ENCODE measurements at places on chromosomes 5 and 9. TPM values are rescaled to one million over a fixed set of nuclear protein-coding genes. Genes with fewer than 3 reads are reported as not detected.

Gene ECM2
- 13.5 TPM for total RNA-seq

Gene F2RL2
- 0.28 TPM for total RNA-seq

DNA sequence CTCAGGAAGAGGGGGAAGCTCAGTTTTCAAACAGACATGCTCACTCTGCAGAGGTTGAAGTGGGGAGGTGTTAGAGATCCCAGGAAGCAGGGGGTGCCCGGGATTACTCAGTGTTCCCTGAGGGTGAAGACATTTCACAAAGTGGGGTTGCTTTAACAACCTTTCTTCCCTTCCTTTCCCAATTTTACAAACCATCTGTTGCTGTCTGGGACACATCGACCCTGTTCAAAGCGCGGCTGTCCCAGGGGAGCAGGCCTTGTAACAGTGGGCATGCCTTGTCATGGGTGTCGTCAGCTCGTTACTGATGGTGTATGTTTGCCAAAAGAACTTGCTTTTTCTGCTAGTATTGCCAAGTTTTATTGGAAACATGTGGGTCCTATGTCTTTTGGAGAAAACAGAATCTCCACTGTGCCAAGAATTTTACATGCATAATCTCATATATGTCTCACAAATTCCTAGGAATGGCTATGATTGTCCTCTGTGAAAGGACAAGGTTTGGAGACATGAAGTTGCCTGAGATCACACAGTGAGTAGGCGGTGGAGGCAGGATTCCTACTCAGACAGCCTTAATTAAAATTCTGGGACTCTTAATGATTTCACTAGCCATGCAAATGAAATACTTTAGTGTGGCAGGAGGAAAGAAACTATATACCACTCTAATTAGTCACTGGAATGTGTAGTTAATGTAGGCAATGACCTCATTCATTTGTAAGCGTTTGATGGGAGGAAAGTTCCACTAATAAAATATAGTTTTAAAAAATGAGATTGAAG, 198.9 kb downstream of the NXNL2 start:
- H3K36me3 ChIP-seq, result no peaks in the 10 kb centered on the region
- DNase-seq, result peak; percentile 90
- peaks cover 26% of the 10 kb centered on the region for H3K4me1 ChIP-seq
- no peak overlapping the region for H3K27ac ChIP-seq

DNA sequence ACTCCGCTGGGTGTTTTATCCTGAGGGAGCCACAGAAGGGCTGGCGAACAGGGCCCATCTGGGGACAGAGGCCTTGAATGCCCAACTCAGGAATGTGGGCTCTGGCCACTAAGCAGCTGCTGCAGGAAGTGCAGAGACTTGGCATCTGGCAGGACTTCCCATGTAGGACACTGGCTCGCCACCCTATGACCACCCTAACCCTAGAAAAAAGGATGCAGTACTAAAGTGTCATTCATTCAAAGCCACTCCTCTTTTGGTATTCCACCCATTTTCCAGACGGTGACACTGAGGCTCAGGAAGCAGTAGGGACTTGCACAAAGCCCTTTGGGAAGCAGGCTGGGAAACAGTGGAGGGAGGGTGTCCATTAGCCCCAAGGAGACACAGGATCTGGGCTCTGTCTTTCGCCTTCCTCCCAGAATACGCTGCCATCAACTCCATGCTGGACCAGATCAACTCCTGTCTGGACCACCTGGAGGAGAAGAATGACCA, 3.0 kb downstream of the BBLN start:
- H3K4me1 ChIP-seq, result peaks cover 18% of the 10 kb centered on the region
- peaks cover 48% of the 10 kb centered on the region for H3K36me3 ChIP-seq
- no peak overlapping the region for H3K27ac ChIP-seq
- no peak for DNase-seq
- H3K27me3 ChIP-seq, result no peaks in the 10 kb centered on the region

- no peaks in the 10 kb centered on the region for H3K4me1 ChIP-seq
- H3K36me3 ChIP-seq, result no peaks in the 10 kb centered on the region
- no peak for DNase-seq
- H3K27ac ChIP-seq, result no peak overlapping the region
These were observed 44.0 kb downstream of the ROR2 start for GRCh38 chr9:91905991-91906469.

GRCh38 chr5:100560860-100561259, 25.7 kb downstream of the FAM174A start:
- no peak for DNase-seq
- H3K27ac ChIP-seq, result no peak overlapping the region
- peaks cover 5% of the 10 kb centered on the region for H3K4me1 ChIP-seq

Gene SPATA31E1
- not detected for total RNA-seq

- H3K4me1 ChIP-seq, result peaks cover 11% of the 10 kb centered on the region
- H3K27ac ChIP-seq, result no peak overlapping the region
- H3K4me3 ChIP-seq, result no peak overlapping the region
- H3K27me3 ChIP-seq, result no peaks in the 10 kb centered on the region
These were observed 5.7 kb downstream of the FGFR4 start for GRCh38 chr5:177092178-177093081.

Gene ANGPTL2
- not detected for total RNA-seq

Gene WNK2
- total RNA-seq, result 0.29 TPM

- H3K27me3 ChIP-seq, result peaks cover 57% of the 10 kb centered on the region
- no peaks in the 10 kb centered on the region for H3K36me3 ChIP-seq
- H3K4me1 ChIP-seq, result no peaks in the 10 kb centered on the region
- H3K4me3 ChIP-seq, result no peak overlapping the region
These were observed 10.6 kb downstream of the GRIN3A start for GRCh38 chr9:101727612-101728524.

GRCh38 chr9:127569886-127570401, 42.1 kb upstream of the STXBP1 start:
- peaks cover 39% of the 10 kb centered on the region for H3K4me1 ChIP-seq
- peak; percentile 55 for DNase-seq
- H3K27me3 ChIP-seq, result no peaks in the 10 kb centered on the region
- H3K4me3 ChIP-seq, result peak overlapping the region; percentile 98
- H3K27ac ChIP-seq, result peak overlapping the region; percentile 55

- no peak for DNase-seq
- peaks cover 5% of the 10 kb centered on the region for H3K4me1 ChIP-seq
- no peaks in the 10 kb centered on the region for H3K27me3 ChIP-seq
- H3K4me3 ChIP-seq, result no peak overlapping the region
- H3K27ac ChIP-seq, result no peak overlapping the region
- no peaks in the 10 kb centered on the region for H3K36me3 ChIP-seq
These were observed 31.7 kb upstream of the CDH6 start for GRCh38 chr5:31161781-31162181.

Gene DNAJC25
- 10.9 TPM for total RNA-seq

- H3K4me3 ChIP-seq, result no peak overlapping the region
- H3K27me3 ChIP-seq, result no peaks in the 10 kb centered on the region
- no peak overlapping the region for H3K27ac ChIP-seq
- H3K4me1 ChIP-seq, result peaks cover 8% of the 10 kb centered on the region
- DNase-seq, result no peak
- peaks cover 100% of the 10 kb centered on the region for H3K36me3 ChIP-seq
These were observed 11.1 kb downstream of the LEAP2 start for GRCh38 chr5:132884548-132884947.

Gene NR2F1
- 1.4 TPM for total RNA-seq

DNA sequence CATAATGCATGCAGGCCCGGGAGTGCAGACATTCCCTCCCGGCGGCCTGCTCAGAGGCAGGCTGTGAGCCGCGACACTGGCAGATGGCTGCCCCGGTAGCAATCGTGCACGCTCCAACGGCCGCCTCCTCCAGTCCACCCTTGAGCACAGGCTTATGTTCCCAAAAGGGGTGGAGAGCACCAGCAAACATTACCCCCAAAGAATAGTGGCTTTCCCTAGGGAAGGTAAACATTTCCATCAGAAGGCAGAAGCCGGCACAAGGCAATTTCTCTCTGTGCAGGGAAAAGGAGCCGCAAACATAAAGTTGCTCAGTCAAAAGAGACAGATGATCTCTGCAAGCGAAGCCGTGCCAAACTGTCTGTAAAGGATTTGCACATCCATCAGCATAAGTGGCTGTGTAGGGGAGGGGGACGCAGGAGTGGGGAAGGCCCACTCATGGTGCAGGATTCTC, 92.5 kb downstream of the SIL1 start:
- no peak for DNase-seq
- H3K4me3 ChIP-seq, result no peak overlapping the region
- H3K36me3 ChIP-seq, result peaks cover 5% of the 10 kb centered on the region
- no peaks in the 10 kb centered on the region for H3K27me3 ChIP-seq
- H3K27ac ChIP-seq, result no peak overlapping the region
- peaks cover 17% of the 10 kb centered on the region for H3K4me1 ChIP-seq

DNA sequence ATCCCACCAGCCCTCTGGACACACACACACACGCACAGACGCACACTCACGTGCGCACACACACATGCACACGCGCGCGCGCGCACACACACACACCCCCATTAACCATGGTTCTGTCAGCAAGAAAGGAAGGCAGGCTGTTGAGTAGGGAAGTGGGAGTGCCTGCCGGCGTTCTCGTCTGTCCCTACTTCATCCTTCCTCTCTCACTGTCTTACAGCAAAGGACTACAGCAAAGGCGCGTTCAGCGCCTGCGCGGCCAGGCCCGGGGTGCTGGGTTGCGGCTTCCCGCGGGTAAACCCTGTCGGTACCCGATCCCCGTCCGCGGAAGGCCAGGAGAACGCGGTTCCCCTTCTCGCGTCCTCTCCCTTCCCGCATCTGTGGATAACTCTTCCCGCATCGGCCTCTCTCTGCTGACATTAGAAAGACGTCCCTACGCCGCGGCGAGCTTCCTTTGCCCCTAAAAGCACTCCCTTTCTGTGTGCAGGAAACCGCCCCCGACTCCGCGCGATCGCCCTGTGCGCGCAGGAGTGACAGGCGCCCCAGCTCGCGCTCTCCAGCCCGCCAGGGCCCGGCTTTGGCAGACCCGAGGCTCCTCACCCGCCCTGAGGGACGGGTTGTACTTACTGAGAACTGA, 219.2 kb downstream of the AGTPBP1 start:
- H3K27ac ChIP-seq, result no peak overlapping the region
- no peak for DNase-seq
- no peaks in the 10 kb centered on the region for H3K4me1 ChIP-seq
- peaks cover 23% of the 10 kb centered on the region for H3K27me3 ChIP-seq

DNA sequence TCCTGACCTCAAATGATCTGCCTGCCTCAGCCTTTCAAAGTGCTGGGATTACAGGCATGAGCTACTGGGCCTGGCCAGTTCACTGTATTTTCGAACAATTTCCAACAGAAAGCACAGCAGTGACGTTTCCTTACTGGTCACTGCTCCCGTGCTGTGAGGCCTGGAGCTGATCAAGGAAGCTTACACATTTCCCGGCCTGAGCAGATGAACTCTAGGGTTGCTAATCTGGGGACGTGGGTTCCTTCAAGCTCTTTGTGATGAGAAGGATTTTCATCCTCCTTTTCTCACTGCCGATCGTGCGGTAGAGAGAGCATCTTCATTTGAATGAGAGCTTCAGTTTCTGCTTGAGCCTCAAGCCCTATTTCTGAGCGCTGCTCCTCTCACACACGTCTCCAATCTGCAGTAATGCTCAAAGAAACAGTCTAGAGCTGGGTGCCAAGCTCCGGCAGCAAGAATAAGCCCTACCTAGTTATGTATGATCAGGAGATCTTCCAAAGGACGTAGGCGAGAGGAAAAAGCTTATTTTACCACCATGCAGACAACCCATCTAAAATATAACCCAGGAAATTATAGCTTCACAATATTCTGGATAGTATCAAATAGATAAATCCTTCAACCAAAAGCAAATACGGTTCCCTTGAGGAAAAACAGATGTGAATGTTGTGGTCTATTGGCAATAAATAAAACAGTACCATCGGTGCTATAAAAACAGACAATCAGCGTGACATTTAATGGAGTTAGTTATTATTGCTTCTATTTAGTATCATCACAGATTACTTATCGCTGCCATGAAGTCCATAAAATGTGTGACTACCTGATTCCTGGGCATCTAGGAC, 7.3 kb upstream of the SPATA24 start:
- H3K27ac ChIP-seq, result no peak overlapping the region
- no peak for DNase-seq
- H3K36me3 ChIP-seq, result no peaks in the 10 kb centered on the region
- H3K27me3 ChIP-seq, result no peaks in the 10 kb centered on the region

Gene CCDC180
- total RNA-seq, result 5.1 TPM

Gene ORM1
- not detected for total RNA-seq

DNA sequence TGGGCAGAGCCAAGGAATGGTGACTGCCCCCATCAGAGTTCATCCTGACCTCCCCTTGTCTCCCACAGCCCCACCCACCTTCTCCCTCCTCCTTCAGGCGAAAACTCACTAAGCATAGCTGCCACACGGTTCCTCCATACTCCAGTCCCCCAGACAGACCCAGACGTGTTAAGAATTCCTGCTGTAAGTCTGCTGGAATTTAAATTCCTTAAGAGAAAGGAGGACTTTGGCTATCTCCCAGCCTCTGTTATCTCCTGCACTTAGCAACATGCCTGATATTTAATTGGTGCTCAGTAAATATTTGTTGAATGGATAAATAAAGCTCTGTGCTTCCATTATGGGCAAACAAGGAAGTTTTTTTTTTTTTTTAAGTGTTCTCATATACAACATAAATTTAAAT, 213.7 kb downstream of the RFK start:
- no peaks in the 10 kb centered on the region for H3K27me3 ChIP-seq
- no peak for DNase-seq
- H3K36me3 ChIP-seq, result no peaks in the 10 kb centered on the region
- no peaks in the 10 kb centered on the region for H3K4me1 ChIP-seq
- no peak overlapping the region for H3K4me3 ChIP-seq

GRCh38 chr9:70177121-70177520, 81.7 kb upstream of the SMC5 start:
- no peak overlapping the region for H3K4me3 ChIP-seq
- no peaks in the 10 kb centered on the region for H3K36me3 ChIP-seq
- no peak for DNase-seq
- H3K27me3 ChIP-seq, result no peaks in the 10 kb centered on the region

Gene DNM1
- total RNA-seq, result 2.0 TPM

GRCh38 chr9:107288701-107289100, 5.6 kb downstream of the RAD23B start:
- H3K4me3 ChIP-seq, result no peak overlapping the region
- H3K36me3 ChIP-seq, result peaks cover 7% of the 10 kb centered on the region
- DNase-seq, result no peak
- H3K27ac ChIP-seq, result peak overlapping the region; percentile 17
- H3K4me1 ChIP-seq, result peaks cover 30% of the 10 kb centered on the region
- H3K27me3 ChIP-seq, result no peaks in the 10 kb centered on the region

DNA sequence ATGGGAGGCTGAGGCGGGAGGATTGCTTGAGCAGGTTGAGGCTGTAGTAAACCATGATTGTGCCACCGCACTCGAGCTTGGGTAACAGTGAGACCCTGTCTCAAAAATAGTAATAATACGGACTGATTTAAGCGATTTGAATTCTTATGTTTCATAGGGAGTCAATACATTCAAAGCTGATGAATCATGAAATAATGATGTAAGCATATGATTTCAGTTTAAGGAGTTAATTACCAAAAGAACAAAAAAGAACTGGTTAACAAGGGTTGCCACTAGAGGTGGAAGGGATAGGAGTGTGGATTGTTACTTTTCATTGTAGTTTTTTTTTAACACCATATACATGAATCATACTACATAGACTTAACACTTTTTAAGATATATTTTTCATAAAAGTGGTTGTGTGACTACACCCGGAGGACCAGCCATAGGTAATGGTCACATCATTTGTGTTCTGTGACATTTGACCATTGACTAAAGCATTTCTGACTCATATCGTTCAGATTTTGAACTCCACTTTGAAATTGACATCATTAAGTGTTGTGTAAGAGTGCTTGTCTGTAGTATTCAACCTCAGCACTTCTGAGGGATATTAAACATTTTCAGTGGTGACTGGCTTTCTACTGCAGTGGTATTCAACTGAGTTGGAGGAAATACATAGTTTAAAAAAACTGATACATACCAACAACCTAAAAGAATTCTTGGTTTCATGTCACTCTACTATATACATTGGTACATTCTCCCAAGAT, 7.0 kb downstream of the TRMT10B start:
- no peaks in the 10 kb centered on the region for H3K27me3 ChIP-seq
- H3K4me3 ChIP-seq, result no peak overlapping the region
- H3K36me3 ChIP-seq, result peaks cover 11% of the 10 kb centered on the region
- H3K27ac ChIP-seq, result no peak overlapping the region
- peak; percentile 29 for DNase-seq
